Motor neuron (in vitro differentiated cells): ENCODE measurements at places on chromosomes 5 and 9. TPM values are rescaled to one million over a fixed set of nuclear protein-coding genes. Genes with fewer than 3 reads are reported as not detected.

DNA sequence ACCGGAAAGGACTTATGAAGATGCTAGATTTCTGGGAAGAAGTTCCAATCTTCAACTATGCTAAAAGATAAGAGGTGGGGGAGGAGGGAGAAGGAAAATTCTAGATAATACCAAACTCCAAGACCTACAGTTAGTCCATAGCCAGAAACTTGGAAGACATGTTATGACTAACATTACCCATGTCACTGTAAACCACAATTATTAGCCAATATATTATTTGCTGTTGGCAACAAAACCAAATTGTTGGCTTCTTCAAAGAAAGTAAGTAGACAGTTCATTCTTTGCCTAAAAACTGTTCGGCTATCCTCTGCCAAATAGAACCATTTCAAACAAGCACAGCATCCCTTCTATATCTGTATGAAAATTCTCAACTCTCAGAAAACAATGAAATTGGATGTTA lies 25.1 kb downstream of the PRLR start:
- no peak for ATAC-seq

DNA sequence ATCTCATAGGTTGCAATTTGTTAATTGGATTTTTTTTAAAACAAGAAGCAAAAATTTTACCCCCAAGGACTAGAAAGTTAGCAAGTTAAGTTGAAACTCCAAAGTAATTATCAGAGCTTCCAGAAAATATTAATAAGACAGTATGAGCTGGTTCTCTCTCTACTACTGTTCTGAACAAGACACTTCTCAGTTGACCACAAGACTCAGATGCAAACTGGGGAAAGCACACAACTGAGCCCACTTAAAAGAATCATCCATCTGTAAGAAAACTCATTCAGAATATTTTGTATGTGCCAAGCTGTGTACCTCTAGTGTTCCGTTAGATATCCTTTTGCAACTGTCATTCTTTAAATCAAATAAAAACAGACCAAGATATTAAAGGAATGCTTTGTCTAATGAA lies 60.0 kb downstream of the MAP1B start:
- no peak for ATAC-seq

- ATAC-seq, result no peak
Observed at GRCh38 chr5:76521240-76521758, 101.9 kb downstream of the F2RL2 start.

GRCh38 chr5:73954381-73954780 lies 328.4 kb downstream of the ARHGEF28 start:
- ATAC-seq, result no peak

GRCh38 chr9:132288966-132289365 lies 65.8 kb downstream of the SETX start:
- no peak for ATAC-seq

DNA sequence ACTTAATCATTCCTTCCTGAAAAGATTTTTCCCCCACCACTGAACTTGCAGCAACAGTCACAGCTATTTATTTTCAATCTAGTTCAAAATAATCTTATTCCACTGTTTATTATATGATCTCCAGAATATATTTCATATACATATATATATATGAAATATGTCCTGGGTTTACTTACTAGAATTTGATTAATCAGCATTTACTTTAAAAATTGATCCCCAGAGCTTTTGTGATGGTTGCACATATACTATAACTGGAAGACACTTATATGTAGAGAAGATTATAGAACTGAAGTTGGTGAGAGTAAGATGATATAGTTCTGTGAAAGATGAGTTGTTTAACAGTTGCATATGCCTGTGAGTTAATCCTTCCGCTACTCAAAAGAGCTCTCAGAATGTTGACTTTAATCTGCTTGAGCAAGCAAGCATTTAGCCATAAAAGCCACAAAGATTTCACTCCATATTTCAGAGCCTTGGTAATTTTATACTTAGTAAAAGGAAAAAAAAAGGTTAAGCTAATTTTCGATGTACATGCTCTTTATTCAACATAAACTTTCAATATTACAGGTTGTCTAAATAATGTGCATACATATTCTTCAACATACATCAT lies 399.3 kb upstream of the CDH9 start:
- no peak for ATAC-seq

DNA sequence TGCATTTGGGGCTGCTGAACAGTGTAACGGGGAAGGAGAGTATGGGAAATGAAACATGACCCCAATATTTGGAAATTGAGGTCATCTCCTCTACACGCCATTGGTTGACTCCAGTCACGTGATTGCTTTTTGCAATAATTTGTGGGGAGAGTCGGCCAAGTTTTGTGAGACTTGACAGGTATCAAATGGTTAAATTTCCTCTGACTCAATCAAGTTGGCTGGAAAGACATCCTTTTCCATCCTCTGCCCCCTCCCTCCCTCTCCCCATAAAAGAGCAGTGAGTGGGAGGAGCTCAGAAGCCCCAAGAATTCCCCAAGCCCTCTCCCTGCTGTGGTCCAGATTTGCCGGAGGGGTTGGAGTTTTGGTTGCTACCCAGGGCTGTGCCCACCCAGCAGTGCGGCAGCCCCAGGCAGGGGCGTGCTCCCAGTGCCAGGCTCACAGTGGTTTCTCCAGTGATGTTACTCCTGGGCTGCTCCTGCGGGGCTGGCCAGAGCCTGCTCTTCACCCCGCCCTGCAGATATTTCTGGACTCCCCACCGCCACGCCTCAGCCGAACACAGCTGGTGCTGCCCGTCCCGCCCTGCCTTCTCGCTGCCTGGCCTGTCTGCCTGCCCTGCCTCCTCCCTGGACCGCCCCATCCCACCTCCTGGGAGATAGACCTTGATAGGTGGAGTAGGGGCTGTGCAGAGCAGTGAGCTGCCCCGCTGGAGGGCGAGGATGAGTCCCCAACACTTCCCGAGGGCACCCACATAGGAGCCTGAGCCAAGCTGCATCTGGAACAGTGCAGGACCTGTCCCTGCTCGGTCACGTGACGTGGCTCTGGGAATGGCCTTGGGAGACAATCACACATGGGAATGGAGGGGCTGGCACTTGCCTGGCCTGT lies 3.4 kb downstream of the COL5A1 start:
- ATAC-seq, result no peak

DNA sequence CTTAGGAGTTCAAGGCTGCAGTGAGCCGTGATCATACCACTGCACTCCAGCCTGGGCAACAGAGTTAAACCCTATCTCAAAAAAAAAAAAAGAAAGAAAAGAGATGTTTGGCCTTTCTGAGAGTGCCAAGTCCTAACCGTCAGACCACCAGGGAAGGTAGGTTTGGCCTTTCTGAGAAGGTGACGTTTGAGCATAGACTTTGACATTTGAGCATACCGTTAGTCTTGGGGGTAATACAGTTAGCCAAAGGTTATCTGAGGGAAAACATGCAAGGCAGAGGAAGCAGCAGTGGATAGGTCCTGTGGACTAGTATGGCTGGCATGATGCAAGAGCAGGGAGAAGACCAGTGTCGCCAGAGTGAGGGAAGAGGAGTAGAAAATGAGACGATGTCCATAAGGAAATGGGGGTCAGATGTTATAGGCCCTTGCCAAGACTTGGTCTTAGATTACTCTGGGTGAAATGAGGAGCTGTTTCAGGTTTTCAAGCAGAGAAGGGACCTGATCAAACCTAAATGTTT lies 50.2 kb downstream of the HSDL2 start:
- no peak for ATAC-seq

DNA sequence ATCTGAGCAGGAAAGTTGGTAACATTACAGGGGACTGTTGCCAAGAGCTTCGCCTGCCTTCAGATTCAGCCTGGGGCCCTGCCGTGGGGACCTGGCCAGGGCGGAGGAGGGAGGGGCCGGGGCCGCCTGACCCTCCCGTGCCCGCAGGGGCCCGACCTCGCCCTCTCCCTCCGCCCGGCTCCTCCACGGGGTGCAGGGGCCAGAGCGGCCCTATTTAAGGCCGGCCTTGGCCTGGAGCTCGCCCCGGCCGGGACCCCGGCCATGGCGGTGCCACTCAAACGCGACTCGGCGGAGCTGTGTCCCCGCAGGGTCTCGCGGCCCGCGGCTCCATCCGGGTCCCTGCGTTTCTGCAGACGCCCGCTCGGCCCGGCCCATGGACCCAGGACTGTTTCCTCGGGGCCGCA lies 757 bp downstream of the TMEM250 start:
- peak; percentile 2 for ATAC-seq

- ATAC-seq, result peak; percentile 31
Observed at GRCh38 chr5:180090769-180091546, 19.4 kb upstream of the RNF130 start.

GRCh38 chr5:99827136-99827535 lies 708.0 kb upstream of the FAM174A start:
- no peak for ATAC-seq

- ATAC-seq, result no peak
Observed at GRCh38 chr9:94010980-94011533, 55.9 kb upstream of the BARX1 start.

GRCh38 chr5:169668732-169669131 lies 31.7 kb downstream of the DOCK2 start:
- peak; percentile 56 for ATAC-seq

DNA sequence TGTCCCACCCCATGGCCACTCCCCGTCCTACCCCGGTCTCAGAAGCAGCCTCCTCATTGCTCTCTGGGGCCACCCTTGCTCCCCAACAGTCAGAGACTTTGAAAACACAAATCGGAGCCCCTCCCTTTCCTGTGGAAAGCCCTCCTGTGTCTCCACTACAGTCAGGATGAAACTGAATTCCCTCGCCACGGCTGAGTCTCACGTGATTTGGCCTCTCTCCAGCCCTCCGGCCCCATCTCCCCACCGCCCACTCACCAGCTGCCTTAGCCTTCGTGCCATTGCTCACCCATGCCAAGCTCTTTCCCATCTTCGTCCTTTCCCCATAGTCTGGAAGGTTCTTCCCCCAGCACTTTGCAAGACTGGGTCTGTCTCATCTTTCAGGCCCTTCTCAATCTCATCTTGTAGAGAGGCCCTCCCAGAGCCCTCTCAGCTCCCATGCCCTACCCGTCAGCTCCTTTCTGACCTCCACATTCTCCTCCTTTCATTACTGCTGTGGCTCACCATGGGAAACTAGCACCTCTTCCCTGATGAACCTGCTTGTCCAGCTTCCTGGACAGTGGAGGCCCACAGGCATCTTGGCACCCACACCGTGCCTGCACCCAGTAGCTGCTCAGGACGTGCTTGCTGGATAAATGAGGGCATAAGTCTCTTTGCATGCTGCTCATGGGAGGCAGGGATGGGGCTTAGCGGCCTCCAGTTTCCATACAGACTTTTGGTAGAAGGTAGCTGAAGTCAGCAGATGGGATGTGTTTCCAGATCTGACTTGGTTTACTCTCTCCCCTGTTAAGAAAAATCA lies 126.4 kb upstream of the COL5A1 start:
- ATAC-seq, result no peak

- ATAC-seq, result peak; percentile 7
Observed at GRCh38 chr5:72064801-72065570, 42.3 kb upstream of the MAP1B start.

Gene DAB2IP
- total RNA-seq, result 27.7 and 33.2 TPM in 2 replicates

Gene ZFR
- total RNA-seq, result 99.5 and 101 TPM in 2 replicates
